ENCODE measurements at places on chromosomes 3 and 15.

GRCh38 chr3:61537366-61537765, 24.0 kb upstream of the PTPRG start:
- no peak for DNase-seq

- no peak for DNase-seq
Measured at GRCh38 chr3:69811452-69812401, 72.5 kb downstream of the MITF start.

DNA sequence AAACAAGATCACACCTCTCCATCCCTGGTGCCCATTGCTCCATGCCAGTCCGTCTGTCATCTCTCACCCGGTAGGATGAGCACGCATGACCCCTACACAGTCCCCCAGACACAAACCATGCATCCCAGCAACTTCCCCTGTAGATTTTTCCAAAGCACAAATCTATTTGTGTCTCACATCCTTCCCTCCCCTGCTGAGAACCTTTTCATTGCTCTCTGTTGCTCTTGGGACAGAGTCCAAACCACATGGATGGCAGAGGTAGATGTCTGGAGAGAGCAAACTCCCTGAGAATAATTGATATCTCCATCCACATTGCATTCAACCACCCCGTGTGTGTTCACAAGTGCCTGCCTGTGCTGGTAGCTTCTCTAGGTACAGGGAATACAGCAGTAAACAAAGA, 29.9 kb upstream of the LRTM1 start:
- no peak for DNase-seq

- no peak for DNase-seq
Measured at GRCh38 chr15:36884936-36885635, 215.3 kb downstream of the MEIS2 start.

All from NCI-H2171 (cell line).